ENCODE measurements at places on chromosomes 4 and X.
A peak's percentile ranks its signal among the peaks of the same experiment; 100 is the strongest.

GRCh38 chrX:1094566-1095333, 117.7 kb downstream of the CRLF2 start:
- no peak for DNase-seq

DNA sequence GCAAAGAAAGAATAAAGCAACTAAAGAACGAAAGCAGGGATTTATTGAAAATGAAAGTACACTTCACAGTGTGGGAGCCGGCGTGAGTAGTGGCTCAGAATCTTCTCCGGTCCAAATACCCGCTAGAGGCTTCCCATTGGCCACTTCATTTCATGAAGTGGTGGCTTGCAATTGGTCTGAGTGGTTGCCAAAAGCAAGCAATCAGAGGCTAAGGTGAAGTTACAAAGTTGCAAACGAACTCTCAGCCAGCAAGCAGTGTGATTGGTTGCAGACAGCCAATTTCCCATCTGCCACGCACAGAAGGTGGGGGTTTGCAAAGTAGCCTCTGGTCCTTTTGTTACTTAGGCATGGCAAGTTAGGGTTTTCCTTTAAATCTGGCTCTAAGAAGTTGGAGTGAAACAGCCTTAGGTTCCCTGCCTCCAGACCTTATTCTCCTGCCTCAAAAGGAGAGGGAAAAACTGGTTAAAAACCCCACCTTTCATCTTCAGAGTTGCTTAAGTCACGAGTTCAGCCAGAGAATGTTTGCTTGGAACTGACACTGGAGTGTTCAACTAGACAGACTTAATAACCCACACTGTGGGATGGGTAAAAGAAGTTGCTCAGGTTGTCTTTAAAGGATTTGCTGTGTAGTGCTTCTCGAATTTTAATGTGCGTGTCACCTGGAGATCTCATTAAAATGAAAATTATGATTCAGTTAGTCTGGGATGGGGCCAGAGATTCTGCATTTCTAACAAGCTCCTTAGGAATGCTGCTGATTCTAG, 6.9 kb upstream of the CLOCK start:
- peak; percentile 68 for DNase-seq

DNA sequence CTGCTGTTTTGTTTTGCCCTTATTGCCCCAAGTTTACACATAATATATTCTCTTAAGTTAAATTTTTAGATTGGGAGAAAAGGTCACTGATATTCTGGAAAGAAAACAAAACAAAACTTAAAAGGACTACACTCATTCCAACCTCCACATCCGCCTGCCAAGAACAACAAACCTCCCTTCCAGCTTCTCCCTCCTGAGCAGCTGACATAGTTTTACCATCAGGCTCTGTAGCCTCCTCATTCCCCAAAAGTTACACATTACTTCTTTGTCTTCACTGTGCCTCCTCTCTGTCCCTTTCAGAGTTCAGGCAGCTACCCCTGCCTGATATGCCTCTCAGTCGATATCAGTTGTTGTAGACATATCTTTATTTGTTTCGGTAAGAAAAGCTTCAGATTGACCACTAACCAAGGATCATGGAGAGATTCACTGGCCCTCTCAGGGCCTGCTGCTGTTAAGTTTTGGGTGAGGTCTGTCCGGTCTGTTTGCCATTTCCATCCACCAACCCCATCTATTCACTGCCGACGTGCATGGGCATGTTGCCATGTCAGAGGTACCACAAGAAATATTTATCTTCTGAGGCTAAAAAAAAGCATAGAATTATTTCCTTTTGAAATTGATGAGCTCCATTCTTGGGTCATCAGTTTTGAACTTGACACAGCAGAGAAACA, 164.1 kb downstream of the GASK1B start:
- peak; percentile 80 for DNase-seq

DNA sequence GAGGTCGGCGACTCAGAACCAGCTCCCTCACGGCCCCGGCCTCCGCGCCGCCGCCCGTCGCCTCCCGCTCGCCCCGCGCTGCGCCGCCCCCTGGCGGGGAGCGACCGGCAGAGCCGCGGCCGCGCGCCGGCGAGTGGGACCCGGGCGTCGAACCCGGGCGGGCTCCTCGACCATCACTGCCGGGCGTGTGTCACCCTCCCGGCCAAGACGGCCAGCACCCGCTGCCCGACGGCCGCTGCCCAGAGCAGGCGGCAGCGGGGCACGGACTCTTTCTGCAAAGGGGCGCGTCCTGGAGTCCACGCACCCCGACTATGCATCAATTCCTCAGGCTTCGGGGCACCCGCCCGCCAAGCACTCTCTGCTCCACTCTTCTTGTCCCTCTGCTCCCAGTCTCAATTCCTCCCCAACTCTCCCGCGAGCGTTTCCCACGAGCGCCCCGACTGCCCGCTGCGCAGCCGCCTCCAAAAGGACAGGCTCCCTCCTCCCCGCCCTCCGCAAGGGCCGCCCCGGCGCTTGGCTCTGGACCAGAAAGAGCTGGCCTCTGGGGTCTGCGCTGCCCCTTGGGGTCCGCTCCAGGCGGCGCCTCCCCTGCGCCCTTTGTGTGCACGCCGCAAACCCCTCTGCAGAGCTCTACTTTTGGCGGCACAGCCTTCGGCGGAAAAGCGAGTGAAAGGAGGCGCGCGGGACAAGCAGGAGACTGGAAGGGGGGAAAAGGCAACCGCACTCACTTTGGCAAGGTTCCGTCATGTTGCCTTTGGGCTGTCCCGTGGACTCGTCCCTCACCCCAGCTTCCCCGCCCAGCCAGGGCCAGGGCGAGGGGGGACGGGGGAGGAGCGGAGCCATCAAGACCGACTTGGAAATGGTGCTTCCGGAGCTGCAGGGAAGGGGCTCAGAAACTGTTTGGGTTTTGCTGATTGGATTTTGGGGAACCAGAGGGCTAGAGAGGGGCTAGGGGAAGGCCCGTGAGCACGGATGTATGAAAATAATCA, 1.0 kb downstream of the PDE5A start:
- DNase-seq = peak; percentile 72

GRCh38 chrX:13888284-13888683, 71.4 kb upstream of the GPM6B start:
- peak; percentile 14 for DNase-seq

DNA sequence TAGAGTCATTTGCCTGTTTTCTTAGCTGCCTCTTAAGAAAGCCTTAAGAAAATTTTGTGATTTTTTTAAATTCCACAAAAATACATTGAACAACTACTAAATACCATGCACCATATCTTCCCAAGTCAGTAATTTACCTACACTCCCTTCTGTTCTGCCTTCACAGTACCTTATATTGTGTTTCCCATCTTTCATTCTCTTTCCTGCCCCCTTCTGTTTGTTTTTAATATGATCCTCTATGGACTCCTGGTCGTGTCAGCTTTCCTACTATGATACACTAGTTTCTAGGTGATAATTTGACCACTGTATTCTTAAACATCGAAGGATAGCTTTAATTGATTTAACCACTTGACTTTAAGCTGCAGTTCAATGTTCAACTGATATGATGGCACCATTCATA, 297.7 kb upstream of the HAND2 start:
- peak; percentile 2 for DNase-seq

GRCh38 chr4:121654738-121655137, 42.0 kb downstream of the ANXA5 start:
- no peak for DNase-seq

All from iris pigment epithelial cell (primary cell).